Osteocyte (in vitro differentiated cells): ENCODE measurements at places on chromosomes 5 and 9. TPM values are rescaled to one million over a fixed set of nuclear protein-coding genes. Genes with fewer than 3 reads are reported as not detected.

- H3K27ac ChIP-seq = peak overlapping the region; percentile 32
- no peak overlapping the region for H3K4me3 ChIP-seq
- no peak for DNase-seq
- peaks cover 72% of the 10 kb centered on the region for H3K36me3 ChIP-seq
- peaks cover 32% of the 10 kb centered on the region for H3K4me1 ChIP-seq
- H3K27me3 ChIP-seq = no peaks in the 10 kb centered on the region
Measured at GRCh38 chr5:158938200-158938599, 161.5 kb downstream of the EBF1 start.

- no peak for DNase-seq
- no peaks in the 10 kb centered on the region for H3K27me3 ChIP-seq
- no peaks in the 10 kb centered on the region for H3K4me1 ChIP-seq
- H3K4me3 ChIP-seq = no peak overlapping the region
- no peaks in the 10 kb centered on the region for H3K36me3 ChIP-seq
- no peak overlapping the region for H3K27ac ChIP-seq
Measured at GRCh38 chr9:28956116-28956880, 1383.0 kb upstream of the C9orf72 start.

- DNase-seq = no peak
- peak overlapping the region; percentile 99 for H3K4me3 ChIP-seq
- H3K27ac ChIP-seq = peak overlapping the region; percentile 100
- H3K27me3 ChIP-seq = no peaks in the 10 kb centered on the region
- peaks cover 68% of the 10 kb centered on the region for H3K4me1 ChIP-seq
- H3K36me3 ChIP-seq = peaks cover 38% of the 10 kb centered on the region
Measured at GRCh38 chr5:159098603-159099436, 896 bp downstream of the EBF1 start.

DNA sequence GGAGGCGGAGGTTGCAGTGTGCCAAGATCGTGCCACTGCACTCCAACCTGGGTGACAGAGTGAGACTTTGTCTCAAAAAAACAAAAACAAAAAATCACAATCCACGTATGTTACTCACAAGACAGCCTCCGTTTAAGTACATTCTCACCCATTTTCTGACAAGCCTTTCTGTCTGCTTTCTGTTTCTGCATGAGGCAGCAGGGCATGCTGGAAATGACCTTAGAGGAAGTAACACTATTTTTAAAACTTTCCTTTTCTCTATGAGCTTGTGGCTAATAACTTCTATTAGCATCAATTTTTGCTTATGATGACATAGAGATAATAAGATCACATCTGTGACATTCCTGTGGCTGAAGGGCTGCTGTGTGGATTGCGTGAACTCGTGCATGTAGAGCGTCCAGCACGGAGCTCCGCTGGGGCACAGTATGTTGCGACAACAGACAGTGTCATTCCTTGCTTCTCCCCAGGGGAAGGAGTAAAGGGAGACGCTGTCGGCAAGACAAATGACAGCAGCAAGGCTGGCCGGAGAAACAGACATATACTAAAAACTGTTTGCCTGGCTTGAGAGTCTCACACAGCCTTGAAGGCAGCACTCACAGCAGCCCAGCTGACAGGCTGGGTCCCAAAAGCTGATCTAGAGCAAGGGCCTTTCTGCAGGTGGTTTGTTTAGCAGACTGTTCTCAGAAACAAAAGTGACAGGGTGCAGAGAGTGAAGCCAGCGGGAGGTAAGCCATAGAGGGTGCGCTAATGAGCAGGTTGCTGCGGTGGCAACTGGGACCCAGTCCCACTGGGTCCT is 1.6 kb downstream of the BTNL3 start:
- H3K4me3 ChIP-seq = no peak overlapping the region
- no peak for DNase-seq
- no peaks in the 10 kb centered on the region for H3K27me3 ChIP-seq
- H3K36me3 ChIP-seq = no peaks in the 10 kb centered on the region
- no peaks in the 10 kb centered on the region for H3K4me1 ChIP-seq

DNA sequence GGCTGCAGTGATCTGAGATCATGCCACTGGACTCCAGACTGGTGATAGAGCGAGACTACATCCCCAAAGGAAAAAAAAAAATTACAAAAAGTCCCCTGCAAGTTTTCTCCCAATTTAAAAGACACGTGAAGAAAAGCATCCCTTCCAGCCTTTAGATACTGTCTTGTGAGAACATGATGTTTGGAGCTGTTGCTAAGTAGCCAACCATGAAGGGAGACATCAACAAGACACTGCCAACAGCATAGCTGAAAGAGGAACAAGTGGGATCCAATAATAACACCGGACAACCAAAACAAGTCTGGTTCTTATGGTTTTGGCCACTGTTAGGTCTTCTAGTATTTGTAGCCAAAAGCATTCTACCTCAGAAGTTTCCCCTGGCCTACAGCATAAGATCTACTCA is 118.9 kb upstream of the CCDC180 start:
- H3K27ac ChIP-seq = no peak overlapping the region
- H3K36me3 ChIP-seq = no peaks in the 10 kb centered on the region
- no peak overlapping the region for H3K4me3 ChIP-seq
- H3K27me3 ChIP-seq = no peaks in the 10 kb centered on the region
- no peak for DNase-seq

GRCh38 chr5:124477062-124477461 is 269.4 kb downstream of the ZNF608 start:
- H3K27me3 ChIP-seq = no peaks in the 10 kb centered on the region
- H3K27ac ChIP-seq = no peak overlapping the region
- no peaks in the 10 kb centered on the region for H3K36me3 ChIP-seq
- no peak overlapping the region for H3K4me3 ChIP-seq
- no peak for DNase-seq

DNA sequence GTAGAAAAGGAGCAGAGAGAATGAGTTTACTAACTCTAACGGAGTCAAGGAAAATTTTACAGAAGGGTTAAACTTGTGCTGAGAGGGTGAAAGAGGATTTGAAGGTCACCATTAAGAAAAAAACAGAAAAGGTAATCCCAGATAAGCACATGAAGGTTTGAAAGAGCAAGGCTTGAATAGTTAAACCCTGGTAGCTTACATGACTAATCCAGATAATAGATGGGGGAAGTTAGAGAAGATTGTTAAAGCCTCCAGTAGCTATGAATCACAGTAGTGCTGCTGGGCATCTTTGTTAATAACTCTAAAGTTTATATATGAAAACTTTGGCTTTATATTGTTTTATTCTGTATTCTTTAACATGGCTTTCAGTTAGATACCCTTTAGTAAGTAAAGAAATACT is 354.5 kb upstream of the FTMT start:
- no peaks in the 10 kb centered on the region for H3K36me3 ChIP-seq
- DNase-seq = no peak
- no peak overlapping the region for H3K4me3 ChIP-seq

DNA sequence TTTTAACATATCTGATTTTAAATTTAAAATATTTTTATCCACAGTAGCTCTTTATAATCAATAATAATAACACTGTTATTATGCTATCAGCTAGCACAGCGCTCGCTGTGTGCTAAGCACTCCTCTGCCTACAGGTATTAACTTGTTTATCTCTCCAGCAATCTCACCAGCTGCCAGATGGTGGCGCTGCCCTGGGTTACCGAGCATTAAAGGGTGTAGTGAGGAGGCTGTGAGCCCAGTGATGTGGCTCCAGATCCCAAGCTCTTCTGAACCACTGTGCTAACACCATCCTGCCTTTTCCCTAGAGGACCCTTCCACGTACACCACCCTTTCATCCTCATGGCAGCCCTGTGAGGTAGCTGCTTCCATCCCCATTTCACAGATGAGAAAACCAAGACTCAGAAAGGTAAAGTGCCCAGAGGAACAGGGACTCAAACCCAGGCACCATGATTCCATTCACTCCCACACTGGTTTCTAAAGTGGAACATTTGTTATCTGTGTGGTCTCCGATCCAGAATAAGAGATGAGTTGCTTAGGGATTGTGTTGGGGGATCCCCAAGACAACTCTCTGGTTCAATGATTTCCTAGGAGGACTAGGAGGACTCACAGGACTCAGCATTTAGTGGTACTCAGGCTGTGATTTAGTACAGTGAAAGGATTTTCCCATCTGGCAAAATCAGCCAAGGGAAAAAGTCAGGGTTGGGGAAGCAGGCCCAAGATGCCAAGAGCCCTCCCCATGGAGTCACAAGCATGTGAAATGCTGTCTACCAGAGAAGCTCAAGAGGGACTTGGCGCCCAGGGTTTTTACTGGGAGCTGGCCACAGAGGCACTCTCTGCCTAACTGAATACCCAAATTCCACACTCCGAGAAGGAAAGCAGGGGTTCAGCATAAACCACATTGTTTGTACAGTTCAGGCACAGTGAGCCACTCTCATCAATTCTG is 7.0 kb downstream of the IGFBPL1 start:
- H3K27me3 ChIP-seq = peaks cover 8% of the 10 kb centered on the region
- H3K27ac ChIP-seq = no peak overlapping the region
- H3K4me1 ChIP-seq = peaks cover 15% of the 10 kb centered on the region
- DNase-seq = no peak
- H3K36me3 ChIP-seq = no peaks in the 10 kb centered on the region

- no peak for DNase-seq
- H3K4me3 ChIP-seq = no peak overlapping the region
- H3K4me1 ChIP-seq = peaks cover 38% of the 10 kb centered on the region
- H3K36me3 ChIP-seq = no peaks in the 10 kb centered on the region
- H3K27me3 ChIP-seq = no peaks in the 10 kb centered on the region
Measured at GRCh38 chr5:148808864-148809642, 17.4 kb upstream of the ADRB2 start.

GRCh38 chr9:32672469-32672868 is 37.0 kb upstream of the TAF1L start:
- H3K4me3 ChIP-seq = no peak overlapping the region
- no peaks in the 10 kb centered on the region for H3K4me1 ChIP-seq
- no peaks in the 10 kb centered on the region for H3K27me3 ChIP-seq
- no peak overlapping the region for H3K27ac ChIP-seq
- H3K36me3 ChIP-seq = no peaks in the 10 kb centered on the region

DNA sequence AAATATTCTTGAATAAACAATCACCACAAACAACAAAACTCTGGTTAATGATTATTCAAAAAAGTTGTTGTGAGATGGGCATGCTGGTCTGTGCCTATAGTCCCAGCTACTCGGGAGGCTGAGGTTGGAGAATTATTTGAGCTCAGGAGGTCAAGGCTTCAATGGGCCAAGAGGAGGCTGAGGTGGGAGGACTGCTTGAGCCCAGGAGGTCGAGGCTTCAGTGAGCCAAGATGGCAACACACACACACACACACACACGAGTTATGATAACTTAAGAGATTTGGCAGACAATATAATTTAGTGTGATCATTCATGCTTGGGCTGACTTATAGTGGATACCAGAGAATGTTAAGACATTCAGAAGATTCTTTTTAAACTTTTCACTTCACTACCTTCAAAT is 14.9 kb downstream of the LYSMD3 start:
- H3K27ac ChIP-seq = no peak overlapping the region
- H3K4me3 ChIP-seq = no peak overlapping the region
- H3K36me3 ChIP-seq = peaks cover 20% of the 10 kb centered on the region
- DNase-seq = no peak

- no peaks in the 10 kb centered on the region for H3K36me3 ChIP-seq
- no peak overlapping the region for H3K4me3 ChIP-seq
- peaks cover 5% of the 10 kb centered on the region for H3K4me1 ChIP-seq
- H3K27me3 ChIP-seq = peaks cover 3% of the 10 kb centered on the region
Measured at GRCh38 chr9:15711931-15712330, 159.1 kb downstream of the CCDC171 start.

- no peaks in the 10 kb centered on the region for H3K27me3 ChIP-seq
- peaks cover 57% of the 10 kb centered on the region for H3K4me1 ChIP-seq
- H3K36me3 ChIP-seq = peaks cover 2% of the 10 kb centered on the region
- no peak overlapping the region for H3K4me3 ChIP-seq
Measured at GRCh38 chr5:149486726-149487635, 64.3 kb downstream of the CSNK1A1 start.

Gene TLX3
- not detected in 2 replicates for total RNA-seq

Gene DMRT2
- total RNA-seq = not detected in 2 replicates

Gene ARHGEF39
- total RNA-seq = 0.86 and 1.6 TPM in 2 replicates
